ENCODE measurements at places on chromosomes 13 and 19.

DNA sequence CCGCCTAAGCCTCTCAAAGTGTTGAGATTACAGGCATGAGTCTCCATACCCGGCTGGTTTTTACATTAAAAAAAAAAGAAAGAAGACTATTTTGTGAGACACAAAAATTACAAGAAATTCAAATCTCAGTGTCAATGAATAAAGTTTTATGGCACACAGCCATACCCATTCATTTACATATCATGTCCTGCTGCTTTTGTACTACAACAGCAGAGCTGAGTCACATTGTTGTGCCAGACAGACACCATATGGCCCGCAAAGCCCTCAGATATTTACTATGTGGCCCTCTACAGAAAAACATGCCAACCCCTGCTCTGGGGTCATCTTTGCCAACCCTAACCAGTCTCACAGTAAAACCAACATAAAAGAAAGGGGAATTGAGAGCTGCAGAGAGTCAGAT lies 5.3 kb downstream of the SMIM7 start:
- DNase-seq: no peak

DNA sequence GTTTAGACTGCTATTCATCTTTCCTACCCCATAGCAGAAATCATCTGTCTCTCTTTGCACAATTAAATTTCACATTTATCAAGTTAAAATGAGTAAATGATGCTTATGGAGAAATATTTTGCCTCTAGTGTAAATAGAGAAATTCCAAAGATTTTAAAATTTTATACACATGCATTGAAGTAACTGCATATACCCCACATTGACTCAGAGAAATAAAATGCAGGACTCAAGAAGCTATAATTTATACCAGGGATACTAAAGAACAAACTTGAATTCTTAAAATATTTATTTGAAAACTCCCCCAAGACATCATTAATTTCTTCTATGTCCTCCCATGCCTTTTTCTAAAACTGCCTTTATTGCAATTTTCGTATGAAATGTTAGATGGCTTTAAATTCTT lies 165.8 kb downstream of the DIAPH3 start:
- DNase-seq: no peak

- DNase-seq: no peak
Observed at GRCh38 chr13:35876601-35877000, 254.6 kb downstream of the DCLK1 start.

DNA sequence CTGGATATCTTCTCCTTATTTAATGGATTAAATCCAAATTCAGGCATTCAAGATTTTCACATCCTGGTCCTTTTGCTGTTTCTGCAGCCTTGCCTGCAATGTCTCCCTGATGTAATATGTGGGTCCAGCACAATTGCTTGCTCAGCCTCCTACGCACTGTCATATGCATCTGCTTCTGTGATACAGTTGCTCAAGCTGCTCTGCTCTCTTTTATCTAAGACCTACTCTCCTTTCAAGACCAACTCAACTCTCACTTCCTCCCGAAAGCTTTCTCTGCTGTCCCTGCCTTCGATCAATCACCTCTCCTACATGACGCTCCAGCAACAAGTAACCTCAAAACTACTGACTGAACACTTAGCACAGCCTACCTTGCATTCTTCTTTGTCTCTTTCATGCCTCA lies 138.2 kb downstream of the DCLK1 start:
- DNase-seq: no peak

GRCh38 chr19:19860756-19861390 lies 4.8 kb upstream of the ZNF253 start:
- DNase-seq: no peak
